ENCODE measurements at places on chromosomes 5 and 9.
A peak's percentile ranks its signal among the peaks of the same experiment; 100 is the strongest.

DNA sequence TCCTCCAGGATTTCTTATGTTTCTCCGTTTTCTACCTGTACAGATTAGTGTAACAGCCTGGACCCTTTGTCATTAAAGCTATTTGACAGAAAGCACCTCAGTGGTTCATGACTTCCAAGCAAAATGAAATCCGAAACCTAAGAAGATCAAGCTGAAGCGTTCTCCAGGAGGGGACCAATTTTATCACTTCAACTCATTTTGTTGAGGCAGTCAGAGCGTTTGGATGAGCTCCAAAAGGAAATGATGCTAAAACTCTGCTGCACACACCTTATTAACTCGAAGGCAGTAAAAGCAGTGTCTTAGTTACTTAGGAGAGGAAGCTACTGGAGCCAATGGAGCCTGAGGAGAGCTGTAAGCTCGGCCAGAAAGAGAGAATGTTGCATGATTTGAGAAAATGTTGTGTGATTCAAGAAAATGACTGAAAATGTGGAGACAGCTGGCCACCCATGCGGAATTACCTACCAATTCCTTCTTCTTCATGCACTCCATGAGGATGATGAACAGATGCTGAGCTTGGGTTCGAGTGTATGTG is 346.7 kb upstream of the KLF9 start:
- DNase-seq, result no peak

DNA sequence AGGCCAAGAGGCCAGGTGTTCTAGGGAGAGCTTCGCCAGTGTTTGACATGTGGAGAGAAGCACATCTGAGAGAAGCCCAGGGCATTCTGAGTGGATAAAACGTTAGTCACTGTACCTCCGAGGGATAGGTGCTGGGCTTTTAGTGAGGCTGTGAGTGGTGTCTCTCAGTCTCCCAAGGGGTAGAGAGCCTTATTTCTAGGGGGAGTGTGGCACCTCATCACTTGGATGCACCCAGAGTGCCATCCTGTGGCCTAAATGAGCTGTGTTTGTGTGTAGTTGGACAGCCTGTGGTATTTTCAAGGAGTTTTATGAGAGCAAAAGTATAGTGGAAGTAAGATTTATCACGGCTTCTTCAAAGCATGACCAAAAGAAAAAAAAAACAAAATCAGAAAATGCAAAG is 1046.9 kb upstream of the WWC1 start:
- no peak for DNase-seq

- DNase-seq, result no peak
Observed at GRCh38 chr9:132671620-132672412, 1.6 kb downstream of the GTF3C4 start.

- DNase-seq, result no peak
Observed at GRCh38 chr9:126676685-126677143, 63.0 kb downstream of the LMX1B start.

DNA sequence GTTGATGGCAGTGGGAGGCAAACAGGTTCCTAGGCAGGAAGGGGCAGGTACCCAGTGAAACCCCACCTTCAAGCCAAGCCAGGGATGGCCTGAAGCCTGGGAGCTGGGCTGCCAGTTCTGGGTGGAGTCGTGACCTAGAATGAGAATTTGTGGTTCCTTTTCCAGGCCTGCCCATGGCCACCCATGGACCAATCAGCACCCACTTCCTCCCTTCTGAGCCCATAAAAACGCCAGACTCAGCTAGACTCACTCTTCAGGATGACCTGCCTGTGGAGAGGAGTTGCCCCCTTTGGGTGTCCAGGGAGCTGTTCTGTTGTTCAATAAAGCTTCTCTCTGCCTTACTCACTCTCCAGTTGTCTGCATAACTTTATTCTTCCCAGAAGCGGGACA is 144.0 kb upstream of the MRPS30 start:
- no peak for DNase-seq

- DNase-seq, result no peak
Observed at GRCh38 chr5:16914108-16914435, 22.0 kb downstream of the MYO10 start.

DNA sequence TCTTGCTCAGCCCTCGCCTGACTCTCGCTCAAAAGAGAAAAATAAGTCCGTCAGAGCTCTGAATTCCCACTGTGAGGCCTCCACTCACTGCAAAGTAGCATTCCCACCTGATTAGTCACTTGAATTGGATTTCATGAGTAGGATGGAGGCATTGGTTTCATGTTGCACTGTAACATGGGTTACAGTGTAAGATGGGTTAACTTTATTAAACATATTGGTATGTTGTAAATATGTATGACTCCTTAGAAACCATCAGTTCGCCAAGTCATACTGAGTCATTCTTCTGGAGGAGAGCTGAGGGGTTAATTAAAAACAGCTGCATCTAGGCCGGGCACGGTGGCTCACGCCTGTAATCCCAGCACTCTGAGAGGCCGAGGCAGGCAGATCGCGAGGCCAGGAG is 93.8 kb upstream of the BNC2 start:
- DNase-seq, result no peak

GRCh38 chr5:116084287-116084691 is 536 bp upstream of the COMMD10 start:
- DNase-seq, result no peak

GRCh38 chr5:14869668-14870164 is 1.9 kb downstream of the ANKH start:
- DNase-seq, result peak; percentile 7

GRCh38 chr9:2053883-2054845 is 39.0 kb downstream of the SMARCA2 start:
- DNase-seq, result peak; percentile 7

GRCh38 chr9:128565578-128565977 is 13.2 kb downstream of the SPTAN1 start:
- no peak for DNase-seq

DNA sequence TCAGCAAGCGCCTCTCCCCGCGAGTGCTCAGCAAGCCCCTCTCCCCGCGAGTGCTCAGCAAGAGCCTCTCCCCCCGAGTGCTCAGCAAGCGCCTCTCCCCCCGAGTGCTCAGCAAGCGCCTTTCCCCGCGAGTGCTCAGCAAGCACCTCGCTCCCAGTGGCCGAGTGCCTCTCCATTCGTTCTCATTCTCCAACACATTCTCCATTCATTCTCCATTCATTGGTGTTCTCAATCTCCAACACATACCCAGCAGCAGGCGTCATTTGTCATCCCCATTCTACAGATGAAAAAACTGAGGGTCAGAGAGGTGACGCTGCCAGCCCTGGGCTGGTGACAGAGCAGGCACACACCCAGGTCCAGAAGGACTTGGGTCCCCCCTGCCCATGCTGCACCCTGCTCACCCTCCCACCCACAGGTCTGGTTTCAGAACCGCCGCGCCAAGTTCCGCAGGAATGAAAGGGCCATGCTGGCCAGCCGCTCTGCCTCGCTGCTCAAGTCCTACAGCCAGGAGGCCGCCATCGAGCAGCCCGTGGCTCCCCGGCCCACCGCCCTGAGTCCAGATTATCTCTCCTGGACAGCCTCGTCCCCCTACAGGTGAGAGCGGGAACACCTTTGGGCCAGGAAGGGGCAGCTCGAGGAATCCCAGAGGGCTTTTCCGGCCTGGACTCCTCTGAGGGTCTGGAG is 32.5 kb downstream of the PTGES start:
- no peak for DNase-seq

DNA sequence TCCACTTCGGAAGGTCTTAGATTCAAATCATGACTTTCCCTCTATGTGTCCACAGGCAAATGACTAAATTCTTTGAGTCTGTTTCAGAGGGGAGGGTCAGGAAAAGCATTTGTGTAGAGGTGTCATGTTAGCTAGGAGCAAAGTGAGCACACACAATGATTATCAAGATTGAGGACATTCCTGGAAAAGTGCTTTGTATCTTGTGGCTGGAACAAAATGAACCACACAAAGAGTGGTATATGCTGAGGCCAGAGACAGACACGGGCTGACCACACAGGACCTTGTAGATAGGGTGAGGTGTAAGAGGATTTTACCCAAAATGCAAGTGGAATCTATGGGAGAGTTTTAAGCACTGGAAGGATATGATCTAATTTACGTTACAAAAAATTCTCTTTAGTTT is 245.3 kb upstream of the NMUR2 start:
- DNase-seq, result no peak

- DNase-seq, result no peak
Observed at GRCh38 chr9:99411068-99411467, 189.0 kb downstream of the SEC61B start.

- no peak for DNase-seq
Observed at GRCh38 chr9:16193066-16193465, 640.2 kb downstream of the CCDC171 start.

DNA sequence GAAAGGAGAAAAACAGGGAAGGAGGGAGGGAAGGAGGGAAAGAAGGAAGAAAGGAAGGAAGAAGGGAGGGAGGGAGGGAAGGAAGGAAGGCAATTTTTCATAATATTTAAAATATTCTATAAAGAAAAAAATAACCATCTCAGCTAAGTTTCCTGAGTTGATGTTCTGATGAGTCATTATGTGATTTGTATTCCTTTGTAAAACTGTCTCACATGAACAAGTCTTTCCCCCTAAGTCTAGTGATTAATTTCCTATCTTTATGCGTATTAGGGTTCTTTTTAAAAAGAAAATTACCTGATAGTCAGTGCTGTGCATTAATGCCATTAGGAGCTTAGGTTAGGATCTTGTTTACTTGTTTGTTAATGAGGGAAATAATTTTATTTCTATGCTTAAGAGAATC is 94.1 kb downstream of the RASEF start:
- no peak for DNase-seq

- no peak for DNase-seq
Observed at GRCh38 chr9:25994605-25995004, 316.4 kb upstream of the TUSC1 start.

GRCh38 chr9:135612437-135612836 is 26.9 kb downstream of the GLT6D1 start:
- no peak for DNase-seq

GRCh38 chr5:15695215-15695731 is 195.3 kb downstream of the FBXL7 start:
- no peak for DNase-seq

GRCh38 chr5:15927710-15928380 is 251.7 kb downstream of the MARCHF11 start:
- no peak for DNase-seq

GRCh38 chr5:1118231-1118698 is 6.4 kb upstream of the SLC12A7 start:
- no peak for DNase-seq

GRCh38 chr5:142156839-142157463 is 48.4 kb downstream of the NDFIP1 start:
- no peak for DNase-seq

DNA sequence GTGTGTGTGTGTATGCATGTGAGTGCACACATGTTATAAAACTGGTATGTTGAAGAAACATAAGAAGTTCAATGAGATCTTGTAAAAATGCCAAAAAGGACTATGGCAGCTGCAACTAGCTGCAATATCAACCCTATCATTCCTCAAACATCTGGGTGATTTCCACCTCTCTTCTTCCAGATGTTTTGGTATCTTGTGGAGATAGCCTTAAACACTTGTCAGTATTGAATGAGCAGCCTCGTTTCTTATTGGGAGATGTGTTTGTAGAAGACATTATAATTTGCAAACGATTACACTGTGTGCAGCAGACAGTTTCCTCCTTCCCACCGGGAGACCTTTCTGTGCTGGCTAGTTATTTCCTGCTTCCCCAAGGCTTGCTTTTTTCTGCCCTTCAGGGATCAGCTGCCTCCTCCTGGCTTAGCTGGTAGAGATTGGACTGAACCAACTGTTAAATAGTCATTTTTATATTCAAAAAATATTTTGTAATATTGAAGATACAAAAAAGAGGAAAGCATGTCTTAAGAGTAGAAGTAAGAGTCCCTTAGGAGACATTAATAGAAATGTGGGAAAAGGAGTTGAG is 168.4 kb upstream of the MPDZ start:
- DNase-seq, result no peak
